ENCODE measurements at places on chromosomes 16 and 17.

GRCh38 chr16:84729716-84730320, 30.0 kb downstream of the USP10 start:
- no peak for DNase-seq

- DNase-seq, result no peak
Observed at GRCh38 chr16:25157271-25157875, 45.8 kb downstream of the LCMT1 start.

GRCh38 chr16:71371237-71371636, 12.7 kb downstream of the CALB2 start:
- DNase-seq, result no peak

DNA sequence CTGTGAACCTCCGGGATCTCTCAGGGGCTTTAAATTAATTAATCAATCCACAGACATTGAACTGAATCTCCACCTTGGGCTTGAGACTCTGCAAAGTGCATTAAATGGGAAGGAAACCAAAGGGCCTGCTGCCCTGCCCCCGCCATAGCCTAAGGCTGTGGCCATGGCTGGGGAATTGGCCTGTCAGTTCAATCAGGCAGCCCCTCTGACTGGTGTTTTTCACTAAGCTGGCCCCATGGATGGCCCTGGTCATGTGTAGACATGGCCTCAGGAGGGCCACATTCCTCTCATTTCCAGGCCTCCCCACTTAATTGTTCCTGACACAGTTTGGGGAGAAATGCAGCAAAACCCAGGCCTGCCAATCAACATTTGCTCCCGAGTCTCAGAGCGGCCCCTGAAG, 499.8 kb downstream of the WWOX start:
- no peak for DNase-seq

DNA sequence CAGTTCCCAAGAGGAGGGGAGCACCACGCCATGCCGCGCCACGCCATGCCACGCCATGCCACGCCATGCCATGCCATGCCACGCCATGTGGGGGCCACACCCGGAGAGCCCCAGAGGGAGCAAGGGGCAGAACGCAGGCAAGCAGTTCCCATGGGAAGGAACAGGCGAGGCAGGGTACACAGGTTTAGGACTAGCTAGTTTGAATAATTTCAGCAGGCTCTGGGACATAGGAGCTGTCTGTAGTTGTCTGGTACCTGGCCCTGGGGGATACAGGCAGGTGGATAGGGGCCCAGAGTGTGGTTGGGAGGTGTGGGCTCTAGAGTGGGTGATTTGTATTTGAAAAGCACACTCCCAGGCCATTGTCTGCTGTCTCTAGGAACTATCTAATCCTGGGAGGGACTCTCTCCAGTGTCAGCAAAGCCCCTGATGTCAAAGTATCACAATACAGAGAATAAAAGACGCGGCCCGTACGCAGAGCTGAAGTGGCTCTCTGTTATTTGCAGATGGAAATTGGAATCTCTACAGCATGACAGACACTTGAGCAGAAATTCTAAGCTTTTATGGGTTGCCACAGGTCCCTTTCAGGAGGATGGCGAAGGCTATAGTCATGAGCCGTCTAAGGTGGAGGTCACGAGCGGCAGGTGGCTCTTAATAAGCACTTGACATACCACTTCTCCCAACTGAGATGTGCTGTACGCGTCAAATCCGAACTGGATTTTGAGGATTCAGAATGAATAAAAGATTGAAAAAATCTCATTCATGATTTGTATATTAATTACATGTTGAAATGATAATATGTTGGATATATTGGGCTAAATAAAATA, 220.8 kb upstream of the TNRC6C start:
- no peak for DNase-seq

DNA sequence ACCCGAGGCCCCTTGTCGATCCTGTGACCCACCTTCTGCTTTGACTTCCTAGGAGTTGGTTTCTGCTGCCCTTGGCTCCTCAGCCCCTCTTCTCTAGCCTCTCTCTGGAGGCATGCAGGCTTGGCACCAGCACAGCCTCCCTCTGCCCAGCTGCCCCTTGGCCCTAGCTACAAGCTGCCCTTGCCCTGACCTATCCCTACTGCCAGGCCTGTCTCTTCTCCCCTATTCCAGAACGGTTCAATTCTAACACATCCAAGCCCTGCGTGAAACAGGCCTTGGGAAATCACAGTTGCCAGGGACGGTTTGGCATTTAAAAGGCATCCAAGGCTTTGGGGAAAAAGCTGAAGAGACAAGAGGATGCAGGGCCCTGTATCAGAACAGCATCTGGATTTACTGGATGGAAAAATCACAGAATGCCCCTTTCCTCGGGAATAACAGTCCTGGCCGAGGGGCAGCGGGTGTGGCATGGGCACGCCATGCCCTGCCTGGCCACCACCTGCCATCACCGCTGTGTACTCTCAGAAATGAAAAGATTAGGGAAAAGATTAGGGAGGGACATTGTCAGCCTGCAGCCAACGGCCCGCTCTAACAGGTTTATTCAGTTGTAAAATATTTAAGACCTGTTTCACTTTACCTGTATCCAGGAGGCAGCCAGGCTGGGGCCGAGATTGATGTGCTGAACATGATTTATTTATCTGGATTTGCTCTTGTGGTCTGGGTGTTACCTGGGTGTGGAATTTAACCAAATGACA, 15.8 kb downstream of the RAI1 start:
- DNase-seq, result no peak

DNA sequence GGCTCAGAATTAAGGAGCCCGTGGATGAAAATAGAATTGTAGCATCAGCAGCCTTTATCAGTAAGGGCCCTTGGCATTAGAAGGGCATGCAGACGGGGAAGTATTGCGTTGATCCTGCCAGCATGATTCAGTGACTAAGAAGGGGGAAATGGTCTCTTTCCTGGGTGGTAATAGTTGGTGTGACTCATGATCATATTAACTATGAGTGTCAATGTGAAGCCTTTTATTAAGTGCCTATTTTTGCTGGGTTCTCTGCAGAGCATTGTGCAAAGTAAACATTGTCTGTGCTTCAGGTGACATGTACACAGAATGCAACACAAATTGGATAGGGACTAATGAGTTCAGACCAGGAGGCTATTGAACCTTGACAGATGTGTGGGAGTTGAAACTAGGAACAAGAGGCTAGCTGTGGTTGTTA, 24.5 kb downstream of the RCVRN start:
- DNase-seq, result no peak

DNA sequence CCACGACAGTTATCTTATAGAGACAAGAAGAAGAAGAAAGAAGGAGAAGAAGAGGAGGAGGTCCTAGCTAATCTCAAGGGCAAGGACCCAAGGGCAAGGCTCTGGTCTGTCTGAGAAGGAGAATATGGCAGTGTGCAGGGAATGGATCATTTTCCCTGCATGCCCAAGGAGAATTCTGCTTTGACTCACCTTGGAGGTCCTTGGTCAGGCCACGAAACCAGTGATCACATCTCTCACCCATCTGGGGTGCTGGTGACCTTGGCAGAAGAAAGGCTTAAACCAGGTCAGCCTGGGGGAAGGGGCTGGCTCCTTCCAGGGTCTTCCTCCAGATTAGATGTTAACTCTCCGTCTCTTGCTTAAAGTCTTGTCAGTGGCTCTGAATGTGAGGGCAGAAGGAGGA, 1.6 kb upstream of the FMNL1 start:
- DNase-seq, result no peak

DNA sequence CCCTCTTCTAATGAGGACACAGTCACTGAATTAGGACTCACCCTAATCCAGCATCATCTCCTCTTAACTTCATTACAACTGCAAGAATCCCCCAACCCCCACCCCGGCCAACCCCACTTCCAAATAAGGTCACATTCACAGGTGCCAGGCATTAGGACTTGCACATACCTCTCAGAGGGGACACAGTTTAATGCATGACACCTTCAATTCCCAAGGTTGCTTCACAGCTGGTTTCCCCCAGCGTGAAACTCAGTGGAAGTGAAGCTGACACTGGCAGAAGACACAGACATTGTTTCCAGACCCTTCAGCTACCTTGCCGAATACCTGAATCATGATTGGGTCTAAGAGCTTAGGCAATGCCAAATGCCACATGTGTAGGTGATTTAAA, 217.0 kb upstream of the DYNLRB2 start:
- DNase-seq, result no peak

GRCh38 chr17:17151541-17151940, 54.6 kb downstream of the PLD6 start:
- DNase-seq, result no peak

- peak; percentile 98 for DNase-seq
Observed at GRCh38 chr17:1714427-1714979, 4.3 kb upstream of the TLCD2 start.

DNA sequence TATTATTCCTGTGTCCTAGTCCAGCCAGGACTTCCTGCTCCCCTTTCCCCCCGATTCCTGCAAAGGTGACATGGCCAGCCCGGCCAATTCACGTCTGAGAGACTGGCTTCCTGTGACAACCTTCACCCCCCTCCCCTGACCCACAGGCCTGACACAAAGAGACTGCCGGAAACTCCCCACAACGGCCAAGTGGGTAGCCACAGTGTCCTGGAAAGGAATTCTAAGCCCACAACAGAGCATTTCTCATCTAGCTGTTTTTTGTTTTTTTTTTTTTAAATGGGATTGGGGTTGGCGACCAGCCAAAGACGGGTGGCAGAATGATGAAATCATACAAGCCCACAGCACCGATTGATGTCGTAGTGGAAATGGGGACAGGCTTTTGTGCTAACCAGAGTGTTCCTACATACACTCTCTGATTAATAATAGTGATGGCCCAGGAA, 2.8 kb upstream of the XAF1 start:
- DNase-seq, result peak; percentile 70

- no peak for DNase-seq
Observed at GRCh38 chr16:84334482-84334881, 33.9 kb upstream of the ATP2C2 start.

DNA sequence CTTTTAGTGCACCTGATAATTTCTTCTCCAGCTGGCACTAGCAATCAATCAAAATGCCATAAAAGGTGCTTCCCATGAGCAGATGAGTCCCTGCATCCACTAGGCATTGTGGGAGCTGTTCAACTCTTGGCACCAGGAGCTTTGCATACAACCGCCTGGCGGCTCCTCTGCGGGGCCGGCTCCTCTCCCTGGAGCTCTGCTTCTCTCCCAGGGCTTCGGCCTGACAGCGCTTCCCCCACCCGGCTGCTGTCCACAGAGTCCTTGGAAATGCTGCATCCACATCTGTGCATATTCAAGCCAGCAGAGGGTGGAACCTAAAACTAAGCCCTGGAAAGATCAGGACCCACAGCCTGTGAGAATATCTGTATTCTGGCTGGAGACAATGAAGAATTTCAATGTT, 62.9 kb downstream of the LMF1 start:
- no peak for DNase-seq

GRCh38 chr17:77254951-77255825, 114.4 kb downstream of the SEC14L1 start:
- DNase-seq, result peak; percentile 60

DNA sequence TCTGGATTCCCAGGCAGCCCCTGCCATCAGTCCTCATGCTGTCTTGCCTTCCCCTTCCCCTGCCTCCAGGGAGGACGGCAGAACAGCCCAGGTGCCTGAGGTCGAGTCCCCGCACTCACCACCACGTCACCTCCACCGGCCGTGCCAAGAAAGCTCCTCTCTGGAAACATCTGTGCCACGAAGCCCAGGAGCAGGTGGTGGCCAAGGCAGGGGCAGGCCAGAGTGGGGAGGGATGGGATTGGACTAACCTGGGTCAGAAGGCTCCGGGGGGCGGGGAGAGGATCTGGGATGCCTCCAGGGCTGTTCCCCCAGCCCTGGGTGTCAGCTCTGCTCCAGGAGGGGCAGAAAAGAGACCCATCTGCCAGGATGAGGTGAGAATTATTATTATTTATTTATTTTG, 7.4 kb upstream of the DPEP1 start:
- no peak for DNase-seq

- no peak for DNase-seq
Observed at GRCh38 chr17:65552214-65552613, 9.2 kb downstream of the AXIN2 start.

GRCh38 chr16:85274924-85275323, 162.7 kb upstream of the CIBAR2 start:
- DNase-seq, result no peak

DNA sequence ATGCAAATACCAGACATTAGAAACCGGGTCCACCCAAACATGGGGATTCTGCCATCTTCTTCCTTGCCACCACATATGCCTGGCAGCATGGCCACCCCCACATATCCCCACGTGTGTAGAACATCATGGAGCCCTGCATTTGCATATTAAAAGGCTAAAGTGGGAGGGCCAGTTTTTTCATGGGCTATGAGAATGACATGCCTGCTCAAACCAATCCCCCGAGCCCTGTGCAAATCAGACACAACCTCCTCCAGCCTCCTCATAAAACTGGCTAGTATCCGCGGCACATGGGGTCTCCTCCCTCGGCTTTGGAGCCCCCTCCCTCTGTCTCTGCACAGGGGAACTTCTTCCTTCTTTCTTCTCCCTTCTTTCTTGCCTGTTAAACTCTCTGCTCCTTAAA, 174.9 kb upstream of the WSCD1 start:
- DNase-seq, result no peak

GRCh38 chr17:45432405-45433158, at the start of gene ARHGAP27:
Gene ARHGAP27 (minus strand): TSS chr17:45432870. CDS start chr17:45430279, 2,591 bp downstream.
- no peak for DNase-seq

DNA sequence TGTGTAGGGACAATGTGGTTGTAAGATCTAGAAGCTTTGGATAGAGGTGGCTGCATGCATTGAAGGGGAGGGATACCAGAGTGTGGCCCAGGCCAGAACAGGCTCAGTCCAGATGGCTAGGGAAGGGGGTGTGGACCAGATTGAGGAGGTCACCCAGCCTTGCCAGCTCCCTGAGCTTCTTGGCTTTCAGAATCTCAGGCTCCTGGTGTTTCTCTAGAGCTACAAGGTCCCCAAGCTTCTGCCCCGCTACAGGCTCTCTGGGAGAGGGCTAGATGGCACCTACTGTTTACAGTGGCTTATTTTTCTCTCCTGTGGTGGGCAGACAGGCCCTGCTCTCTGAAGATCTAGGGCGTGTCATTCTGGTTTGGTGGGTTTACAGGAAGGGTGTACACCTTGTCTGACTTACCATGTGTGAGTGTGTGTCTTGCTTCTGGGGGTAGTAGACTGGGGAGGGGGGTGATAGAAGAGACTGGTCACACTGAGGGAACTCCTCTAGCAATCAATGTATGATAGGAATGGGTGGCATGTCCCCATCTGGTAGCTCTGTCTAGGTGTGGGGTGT, 1.1 kb downstream of the RARA start:
- DNase-seq, result no peak

GRCh38 chr16:67463059-67463458, 17.9 kb downstream of the ATP6V0D1 start:
- DNase-seq, result no peak

GRCh38 chr16:59355704-59356103, 621.6 kb upstream of the GOT2 start:
- DNase-seq, result no peak

GRCh38 chr16:68284847-68285246, 20.5 kb downstream of the SLC7A6 start:
- DNase-seq, result no peak

GRCh38 chr16:88197481-88198456, 185.0 kb upstream of the ZNF469 start:
- DNase-seq, result no peak

GRCh38 chr17:8479431-8479947, 43.8 kb downstream of the NDEL1 start:
- DNase-seq, result peak; percentile 79

GRCh38 chr17:7835814-7836595, 2.0 kb downstream of the KDM6B start:
- peak; percentile 54 for DNase-seq

- no peak for DNase-seq
Observed at GRCh38 chr16:57689762-57690558, 4.6 kb upstream of the DRC7 start.

GRCh38 chr17:58092797-58093385, 9.7 kb downstream of the DYNLL2 start:
- DNase-seq, result no peak

GRCh38 chr17:1035546-1036170, 38.7 kb downstream of the TIMM22 start:
- no peak for DNase-seq
